Endothelial cell (in vitro differentiated cells): ENCODE measurements at places on chromosomes 12 and 14. TPM values are rescaled to one million over a fixed set of nuclear protein-coding genes. Genes with fewer than 3 reads are reported as not detected.

The ATL1 gene
- total RNA-seq = 4.7 TPM

The CD4 gene
- 4.7 TPM for total RNA-seq

The GALNT16 gene
- 2.8 TPM for total RNA-seq

DNA sequence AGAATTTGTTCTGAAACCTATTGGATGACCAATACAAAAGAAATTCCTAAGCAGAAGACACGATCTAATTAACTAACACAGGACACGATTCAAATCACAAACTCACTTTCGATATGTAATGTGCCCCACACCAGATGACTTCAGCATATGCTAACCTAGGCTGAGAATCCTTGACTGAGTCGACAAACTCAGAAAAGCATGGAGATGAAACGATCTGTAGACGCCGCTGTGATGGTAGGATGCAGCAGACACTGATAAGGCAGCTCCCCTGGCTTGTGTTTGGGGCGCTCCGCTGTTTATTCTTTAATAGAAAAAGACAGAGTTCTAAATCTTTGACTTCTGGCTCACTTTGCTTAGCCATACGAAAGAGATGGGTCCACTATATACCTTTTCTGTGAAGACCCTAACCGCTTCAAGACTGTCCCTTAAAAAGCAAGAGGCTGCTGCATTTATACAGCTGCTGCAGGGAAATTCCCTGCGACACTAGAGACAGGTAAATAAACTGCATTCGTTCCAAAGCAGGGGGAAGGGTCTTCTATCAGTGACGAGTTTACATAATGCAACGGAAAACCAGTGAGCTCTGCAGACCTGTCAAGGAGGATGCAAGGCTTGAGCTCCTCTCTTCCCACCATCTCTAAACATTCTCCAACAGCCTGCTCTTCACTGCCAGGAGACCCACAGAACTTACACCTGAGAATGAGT, 929 bp downstream of the CHD8 start:
- no peak for DNase-seq
